T-cell (primary cell): ENCODE measurements at places on chromosomes 16 and 17. TPM values are rescaled to one million over a fixed set of nuclear protein-coding genes. Genes with fewer than 3 reads are reported as not detected.

DNA sequence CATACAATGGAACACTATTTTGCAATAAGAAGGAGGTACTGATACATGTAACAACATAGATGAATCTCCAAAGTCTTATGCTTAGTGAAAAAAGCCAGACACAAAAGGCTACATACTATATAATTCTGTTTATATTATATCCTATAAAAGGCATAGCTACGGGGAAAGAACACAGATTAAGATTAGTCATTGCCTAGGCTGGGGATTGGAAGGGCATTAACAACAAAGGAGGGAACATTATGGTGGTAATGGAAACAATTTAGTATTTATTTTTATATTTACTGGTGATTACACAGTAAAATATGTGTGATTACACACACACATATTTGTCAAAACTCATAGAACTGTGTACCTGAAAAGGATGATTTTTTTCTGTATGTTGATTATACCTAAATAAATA is 278.1 kb downstream of the ZFHX3 start:
- H3K4me3 ChIP-seq: no peak overlapping the region
- no peaks in the 10 kb centered on the region for H3K36me3 ChIP-seq
- no peaks in the 10 kb centered on the region for H3K27me3 ChIP-seq
- H3K4me1 ChIP-seq: no peaks in the 10 kb centered on the region
- DNase-seq: no peak
- H3K27ac ChIP-seq: no peak overlapping the region

DNA sequence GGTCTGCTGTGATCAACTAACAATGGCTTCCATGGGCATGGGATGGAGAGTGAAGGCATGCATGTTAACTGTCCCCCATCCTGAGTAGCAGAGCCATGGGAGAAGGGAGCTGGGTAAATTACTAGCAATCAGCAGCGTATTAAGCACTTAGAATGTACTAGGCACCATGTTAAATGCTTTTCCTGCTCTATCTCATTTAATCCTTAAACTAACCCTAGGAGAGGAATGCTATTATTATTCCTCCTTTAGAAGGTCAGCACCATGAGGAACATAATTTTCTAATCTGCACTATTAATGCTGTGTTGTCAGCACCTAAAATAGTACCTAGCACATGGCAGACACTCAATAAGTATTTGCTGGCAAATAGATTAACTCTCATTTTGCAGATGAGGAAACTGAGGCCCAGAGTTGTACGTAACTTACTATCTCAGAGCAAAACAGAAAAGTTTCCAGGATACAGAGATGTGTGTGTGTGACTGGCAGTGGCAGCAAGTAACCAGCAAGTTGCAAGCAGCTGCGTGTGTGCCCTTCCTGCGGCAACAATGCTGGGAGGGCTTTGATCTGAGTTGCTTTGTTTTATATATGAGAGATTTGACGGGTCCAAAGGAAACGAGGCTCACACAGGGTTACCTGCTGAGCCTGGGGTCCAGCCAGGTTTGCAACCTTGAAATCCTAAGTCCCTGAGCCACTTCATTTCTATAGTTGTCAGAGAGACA is 6.5 kb upstream of the KLHL36 start:
- H3K36me3 ChIP-seq: no peaks in the 10 kb centered on the region
- no peak overlapping the region for H3K27ac ChIP-seq
- DNase-seq: no peak
- H3K4me1 ChIP-seq: peaks cover 29% of the 10 kb centered on the region
- H3K4me3 ChIP-seq: no peak overlapping the region

GRCh38 chr16:28502290-28502689 is 4.3 kb downstream of the IL27 start:
- no peak overlapping the region for H3K27ac ChIP-seq
- H3K27me3 ChIP-seq: no peaks in the 10 kb centered on the region
- H3K4me3 ChIP-seq: no peak overlapping the region
- no peaks in the 10 kb centered on the region for H3K36me3 ChIP-seq

GRCh38 chr17:1095090-1095852 is 84.5 kb downstream of the ABR start:
- no peaks in the 10 kb centered on the region for H3K27me3 ChIP-seq
- peaks cover 27% of the 10 kb centered on the region for H3K4me1 ChIP-seq
- no peak for DNase-seq
- H3K36me3 ChIP-seq: peaks cover 61% of the 10 kb centered on the region
- no peak overlapping the region for H3K4me3 ChIP-seq

GRCh38 chr17:63988741-63989621 is 9.2 kb upstream of the PRR29 start:
- peaks cover 7% of the 10 kb centered on the region for H3K27me3 ChIP-seq
- no peaks in the 10 kb centered on the region for H3K36me3 ChIP-seq
- H3K4me3 ChIP-seq: no peak overlapping the region
- DNase-seq: no peak

GRCh38 chr17:50868602-50869001 is 2.4 kb upstream of the TOB1 start:
- peaks cover 53% of the 10 kb centered on the region for H3K4me1 ChIP-seq
- peak overlapping the region; percentile 99 for H3K27ac ChIP-seq
- no peak overlapping the region for H3K4me3 ChIP-seq

DNA sequence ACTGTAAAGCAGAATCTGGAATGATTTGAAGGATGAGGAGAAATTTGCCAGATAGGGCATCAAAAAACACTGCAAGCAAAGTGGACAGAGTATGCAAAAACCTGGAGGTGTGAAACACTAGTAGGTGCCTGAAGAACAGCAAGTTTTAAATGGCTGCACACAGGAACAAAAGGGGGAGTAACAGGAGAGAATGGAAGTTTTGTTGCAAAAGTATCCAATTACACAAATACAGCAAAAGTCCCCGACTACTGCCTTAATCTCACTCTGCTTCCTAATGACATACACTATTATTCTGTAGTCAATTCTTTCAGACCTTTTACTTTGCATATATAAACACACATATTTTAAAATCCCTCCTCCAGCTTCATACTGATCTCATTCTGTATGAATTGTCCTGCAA is 1.5 kb downstream of the HEATR6 start:
- H3K4me3 ChIP-seq: no peak overlapping the region
- no peaks in the 10 kb centered on the region for H3K36me3 ChIP-seq
- H3K27me3 ChIP-seq: no peaks in the 10 kb centered on the region
- peaks cover 7% of the 10 kb centered on the region for H3K4me1 ChIP-seq

GRCh38 chr16:16083421-16084156 is 134.2 kb downstream of the ABCC1 start:
- H3K4me1 ChIP-seq: peaks cover 2% of the 10 kb centered on the region
- H3K36me3 ChIP-seq: peaks cover 25% of the 10 kb centered on the region
- H3K27ac ChIP-seq: no peak overlapping the region
- no peak for DNase-seq

GRCh38 chr16:73365016-73365551 is 317.2 kb upstream of the ZFHX3 start:
- no peaks in the 10 kb centered on the region for H3K27me3 ChIP-seq
- no peak overlapping the region for H3K4me3 ChIP-seq
- no peak for DNase-seq
- H3K36me3 ChIP-seq: no peaks in the 10 kb centered on the region
- no peak overlapping the region for H3K27ac ChIP-seq

GRCh38 chr16:22010902-22011301 is 3.0 kb downstream of the MOSMO start:
- H3K4me3 ChIP-seq: no peak overlapping the region
- H3K4me1 ChIP-seq: peaks cover 14% of the 10 kb centered on the region
- DNase-seq: no peak
- no peaks in the 10 kb centered on the region for H3K27me3 ChIP-seq

MFAP4 gene
- 0.63 TPM for total RNA-seq

CHRNE gene
- total RNA-seq: 0.86 TPM

TEX19 gene
- not detected for total RNA-seq
